ENCODE measurements at places on chromosomes 3 and 15.
A peak's percentile ranks its signal among the peaks of the same experiment; 100 is the strongest.

DNA sequence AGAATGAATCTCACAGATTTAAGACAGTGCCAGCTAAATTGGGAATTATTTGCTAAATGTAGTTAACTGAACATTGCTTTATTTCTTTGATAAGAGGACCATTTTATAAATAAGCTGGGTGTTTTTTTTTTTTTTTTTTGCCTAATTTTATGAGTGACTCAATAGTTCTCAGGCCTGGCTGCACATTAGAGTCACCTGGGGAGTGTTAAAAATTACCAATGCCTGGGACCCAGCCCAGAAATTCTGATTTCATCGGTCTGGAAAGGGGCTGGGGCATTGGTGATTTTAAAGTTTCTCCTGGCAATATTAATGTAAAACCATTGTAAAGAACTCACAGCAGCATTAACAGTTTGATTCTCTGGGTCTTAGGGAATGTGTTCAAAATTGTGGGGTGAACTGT lies 51.2 kb upstream of the PHLDB2 start:
- DNase-seq = no peak

- DNase-seq = no peak
Observed at GRCh38 chr3:48715174-48715800, 1.7 kb downstream of the IP6K2 start.

DNA sequence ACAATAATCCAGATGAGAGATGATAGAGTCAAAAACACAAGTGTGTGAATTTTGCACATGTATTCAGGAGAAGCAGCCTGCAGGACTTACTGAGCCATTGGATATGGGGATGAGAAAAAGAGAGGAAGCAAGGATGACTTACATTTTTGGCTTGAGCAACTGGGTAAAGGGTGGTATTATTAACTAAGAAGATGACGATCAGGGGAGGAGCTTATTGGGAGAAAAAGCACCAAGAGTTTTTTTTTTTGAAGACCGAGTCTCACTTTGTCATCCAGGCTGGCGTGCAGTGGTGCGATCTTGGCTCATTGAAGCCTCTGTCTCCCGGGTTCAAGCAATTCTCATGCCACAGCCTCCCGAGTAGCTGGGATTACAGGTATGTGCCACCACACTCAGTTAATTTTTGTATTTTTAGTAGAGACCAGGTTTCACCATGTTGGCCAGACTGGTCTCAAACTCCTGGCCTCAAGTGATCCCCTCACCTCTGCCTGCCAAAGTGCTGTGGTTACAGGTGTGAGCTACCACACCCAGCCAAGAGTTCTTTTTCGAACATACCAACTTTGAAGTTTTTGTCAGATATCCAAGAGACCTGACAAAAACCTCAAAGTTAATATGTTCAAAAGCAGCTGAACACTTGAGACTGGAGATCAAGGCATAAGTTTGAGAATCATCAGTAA lies 14.8 kb upstream of the SH3BP5 start:
- DNase-seq = no peak

GRCh38 chr3:177145954-177146353 lies 51.3 kb downstream of the TBL1XR1 start:
- DNase-seq = no peak

GRCh38 chr3:195007766-195008165 lies 263.2 kb downstream of the XXYLT1 start:
- no peak for DNase-seq

- DNase-seq = no peak
Observed at GRCh38 chr15:78343276-78344060, 3.3 kb downstream of the CRABP1 start.

DNA sequence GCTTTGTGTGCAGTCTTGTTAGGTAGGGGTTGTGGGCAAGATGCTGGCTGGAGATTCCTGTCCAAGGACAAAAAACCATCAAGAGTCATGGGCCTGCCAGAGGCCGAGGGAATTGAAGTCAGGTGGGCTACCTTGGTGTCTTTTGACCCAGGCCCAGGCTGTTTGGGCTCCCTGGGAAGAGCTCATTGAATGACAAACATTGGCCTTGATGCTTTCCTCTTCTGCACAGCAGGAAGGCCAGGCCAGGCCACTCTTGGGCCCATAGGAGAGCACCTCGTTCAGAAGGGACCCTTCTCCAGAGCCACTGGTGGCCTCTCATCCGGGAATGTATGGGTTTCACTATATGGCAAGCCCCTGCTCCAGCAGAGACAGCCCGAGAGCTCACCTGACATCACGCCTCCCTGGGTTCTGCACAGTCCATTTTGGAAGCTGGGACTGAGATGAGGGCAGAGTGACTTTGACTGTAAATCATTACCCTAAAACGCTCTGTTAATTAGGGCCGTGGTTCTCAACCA lies 169.1 kb downstream of the NSMCE3 start:
- DNase-seq = no peak

- no peak for DNase-seq
Observed at GRCh38 chr3:109195815-109196214, 59.3 kb downstream of the C3orf85 start.

DNA sequence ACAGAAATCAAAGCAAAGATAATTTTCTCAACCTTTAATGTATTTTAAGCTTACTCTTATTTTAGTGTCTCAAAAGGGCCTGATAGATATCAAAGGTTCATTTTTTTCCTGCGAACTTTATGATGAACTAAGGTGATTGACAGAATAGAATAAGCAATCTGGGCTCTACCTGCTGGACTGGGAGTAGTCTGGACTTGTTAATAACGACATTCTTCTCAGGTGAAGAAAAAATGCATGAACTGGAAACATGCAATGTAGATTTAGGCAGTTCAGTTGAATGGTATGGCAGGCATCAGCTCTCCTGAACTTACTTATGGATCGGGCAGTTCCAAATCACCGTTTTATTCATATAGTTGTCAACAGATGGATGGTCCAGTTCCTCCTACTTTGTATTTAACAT lies 189.7 kb upstream of the ZBTB20 start:
- no peak for DNase-seq

DNA sequence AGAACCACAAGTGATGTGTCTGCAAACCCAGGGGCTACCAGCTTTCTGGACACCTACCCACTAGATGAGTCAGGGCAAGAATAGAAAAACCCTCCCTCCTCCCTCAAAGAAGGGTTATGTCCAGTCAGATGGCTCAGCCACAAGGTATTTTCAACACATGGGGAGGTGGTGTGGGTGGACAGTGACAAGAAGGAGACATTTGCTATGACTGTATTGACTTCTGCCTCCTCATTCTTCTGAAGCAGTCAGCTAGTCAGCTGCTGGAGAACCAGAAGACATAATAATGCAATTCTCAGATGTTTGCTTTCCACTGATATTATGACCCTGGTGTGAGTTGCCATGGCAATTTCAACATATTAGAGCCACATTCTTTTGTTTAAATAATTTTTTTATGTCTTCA lies 66.7 kb upstream of the GOLGA8B start:
- no peak for DNase-seq

- DNase-seq = no peak
Observed at GRCh38 chr3:30470496-30470895, 135.9 kb upstream of the TGFBR2 start.

DNA sequence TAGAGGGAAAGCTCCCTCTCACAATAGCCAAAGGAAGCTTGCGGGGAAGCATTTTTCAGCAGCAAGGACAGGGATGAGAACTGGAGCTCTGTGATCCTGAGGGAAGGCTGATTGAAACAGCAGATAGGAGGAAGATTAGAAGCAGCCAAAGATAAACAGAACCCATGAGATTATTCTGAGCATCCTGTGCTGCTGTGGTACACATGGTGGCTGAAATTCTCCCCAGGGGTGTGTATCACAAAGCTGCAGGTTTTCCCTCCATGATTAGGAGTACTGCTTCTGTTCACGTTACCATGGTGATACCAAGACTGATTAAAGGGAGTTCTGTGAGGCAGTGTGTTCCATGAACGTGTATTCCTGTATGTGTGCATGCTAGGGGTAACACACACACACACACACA lies 30.3 kb upstream of the PSMD6 start:
- DNase-seq = no peak

GRCh38 chr3:50203113-50203808 lies 1.8 kb upstream of the SLC38A3 start:
- no peak for DNase-seq

DNA sequence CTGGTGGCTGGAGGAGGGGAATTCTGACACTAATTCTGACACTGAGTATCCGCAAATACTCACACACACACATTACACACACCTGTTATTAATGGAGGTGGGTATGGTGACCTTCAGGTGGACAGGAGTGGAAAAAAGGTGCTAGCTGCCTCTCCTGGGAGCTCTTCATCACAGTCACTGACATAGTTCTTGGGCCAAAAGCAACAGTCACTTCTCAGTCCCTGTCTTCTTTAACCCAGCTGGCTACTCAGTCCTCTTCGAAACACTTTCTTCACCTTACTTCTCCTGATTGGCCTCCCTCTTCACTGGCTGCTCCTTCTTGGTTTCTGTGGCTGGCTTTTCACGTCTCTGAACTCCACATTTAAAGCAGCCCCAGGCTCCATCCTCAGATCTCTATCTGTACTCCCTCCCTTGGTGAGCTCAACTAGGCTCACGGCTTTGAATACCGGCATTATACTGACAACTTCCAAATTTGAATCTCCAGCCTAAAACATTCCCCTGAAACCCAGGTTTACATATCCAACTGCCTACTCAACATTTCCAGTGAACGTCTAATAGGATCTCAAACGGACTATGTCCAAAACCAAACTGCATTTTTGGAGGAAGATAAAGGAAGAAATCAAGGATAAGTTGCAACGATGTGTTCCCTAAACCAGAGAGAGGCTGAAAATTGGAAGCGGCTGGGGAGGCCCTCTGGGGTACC lies 53.2 kb upstream of the HEG1 start:
- no peak for DNase-seq

DNA sequence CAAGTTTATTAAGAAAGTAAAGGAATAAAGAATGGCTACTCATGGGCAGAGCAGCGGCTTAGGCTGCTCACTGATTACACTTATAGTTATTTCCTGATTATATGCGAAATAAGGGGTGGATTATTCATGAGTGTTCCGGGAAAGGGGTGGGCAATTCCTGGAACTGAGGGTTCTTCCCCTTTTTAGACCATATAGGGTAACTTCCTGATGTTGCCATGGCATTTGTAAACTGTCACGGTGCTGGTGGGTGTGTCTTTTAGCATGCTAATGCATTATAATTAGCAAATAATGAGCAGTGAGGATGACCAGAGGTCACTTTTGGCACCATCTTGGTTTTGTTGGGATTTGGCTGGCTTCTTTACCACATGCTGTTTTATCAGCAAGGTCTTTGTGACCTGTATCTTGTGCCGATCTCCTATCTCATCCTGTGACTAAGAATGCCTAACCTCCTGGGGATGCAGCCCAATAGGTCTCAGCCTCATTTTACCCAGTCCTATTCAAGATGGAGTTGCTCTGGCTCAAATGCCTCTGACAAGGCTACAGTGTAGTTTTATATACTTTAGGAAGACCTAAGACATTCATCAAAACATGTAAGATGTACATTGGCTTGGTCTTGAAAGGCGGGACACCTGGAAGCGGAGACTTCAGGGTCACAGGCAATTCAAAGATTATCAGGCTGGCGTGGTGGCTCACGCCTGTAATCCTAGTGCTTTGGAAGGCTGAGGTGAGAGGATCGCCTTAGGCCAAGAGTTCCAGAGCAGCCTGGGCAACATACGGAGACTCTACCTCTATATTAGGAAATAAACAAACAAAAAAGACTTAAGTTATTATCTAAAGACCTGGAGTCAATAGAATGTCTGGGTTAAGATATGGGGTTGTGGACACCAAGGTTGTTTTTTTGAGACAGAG lies 3.2 kb upstream of the BLOC1S6 start:
- DNase-seq = no peak

- DNase-seq = peak; percentile 66
Observed at GRCh38 chr3:21645121-21645897, 105.7 kb downstream of the ZNF385D start.

DNA sequence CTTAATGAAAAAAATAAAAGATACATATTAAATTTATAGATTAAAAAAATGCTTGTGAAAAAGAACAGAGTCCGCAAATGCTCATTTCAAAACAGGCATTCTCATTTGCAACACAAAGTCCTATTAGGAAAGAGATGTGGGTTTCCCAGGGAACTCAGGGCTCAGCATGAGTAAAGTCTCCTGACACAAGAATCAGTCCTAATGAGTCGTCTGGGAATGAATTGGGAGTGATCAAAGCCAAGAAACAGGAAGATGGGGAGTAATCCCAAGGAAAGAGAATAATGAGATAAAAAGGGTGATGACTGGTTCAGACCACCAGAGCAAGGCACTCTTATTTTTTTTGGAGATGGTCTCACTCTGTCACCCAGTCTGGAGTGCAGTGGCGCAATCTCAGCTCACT lies 443.7 kb downstream of the NR2F2 start:
- no peak for DNase-seq

DNA sequence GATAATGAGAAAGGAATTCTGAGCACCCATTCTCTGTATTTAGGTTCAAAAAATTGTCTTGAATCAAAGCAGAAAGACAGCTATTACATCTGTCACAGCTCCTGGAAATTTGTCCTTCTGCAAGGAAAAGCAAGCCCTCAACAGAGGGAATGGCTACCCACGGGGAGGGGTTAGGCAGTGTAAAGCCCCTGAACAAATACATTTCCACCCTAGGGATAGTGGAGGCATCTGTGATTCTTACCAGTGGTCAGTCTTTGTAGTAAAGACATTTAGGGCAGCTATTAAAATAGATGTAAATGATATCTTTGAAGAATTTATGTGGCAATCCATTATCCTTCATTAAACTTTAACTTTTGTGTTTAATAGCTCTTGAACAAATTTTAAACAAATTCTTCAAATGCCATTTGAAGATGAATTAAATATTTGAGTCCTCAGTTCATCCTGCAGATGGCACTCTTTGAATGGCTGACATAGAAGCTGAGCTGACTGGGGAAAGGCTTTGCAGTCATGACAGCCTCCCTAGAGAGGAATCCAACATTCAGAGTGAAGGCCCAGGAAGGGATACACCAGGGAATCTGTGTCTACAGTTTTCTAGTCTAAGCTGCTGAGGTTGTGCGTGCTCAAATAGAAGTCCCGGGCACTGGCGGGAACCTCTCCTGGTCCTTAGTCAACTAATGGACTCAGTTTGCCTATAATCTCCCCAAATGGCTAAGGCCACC lies 359.7 kb upstream of the ROPN1 start:
- DNase-seq = no peak

GRCh38 chr3:177773717-177774116 lies 576.4 kb upstream of the TBL1XR1 start:
- no peak for DNase-seq

DNA sequence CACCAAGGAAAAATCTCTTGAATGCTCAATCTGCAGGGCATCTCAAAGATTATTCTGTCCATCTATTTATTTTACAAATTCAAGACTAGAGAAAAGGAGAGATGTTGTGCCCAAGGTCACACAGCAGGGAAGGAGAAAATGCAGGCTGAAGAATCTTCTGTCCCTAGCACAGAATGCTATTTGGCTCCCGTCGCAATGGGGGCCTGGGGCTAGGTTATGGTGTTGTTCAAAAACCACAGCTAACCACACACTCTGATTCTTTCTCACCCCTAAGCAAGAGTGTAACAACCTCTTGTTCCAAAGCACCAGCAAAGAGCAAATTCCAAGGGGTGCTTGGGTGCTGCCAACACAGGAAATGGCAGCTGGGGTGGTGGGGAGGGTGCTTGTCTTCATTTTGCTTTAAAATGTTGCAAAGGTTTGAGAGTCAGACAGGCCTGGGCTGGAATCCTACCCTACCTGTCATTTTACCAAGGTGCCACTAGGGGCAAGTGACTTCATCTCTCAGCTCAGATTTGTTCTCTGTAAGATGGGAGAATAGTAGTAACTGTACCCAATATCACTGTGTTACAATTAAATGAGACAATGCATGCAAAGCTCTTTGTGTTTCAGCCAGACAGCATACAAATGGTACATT lies 112.5 kb downstream of the ADAMTS9 start:
- no peak for DNase-seq
